ENCODE measurements at places on chromosomes 16 and 17. TPM values are rescaled to one million over a fixed set of nuclear protein-coding genes. Genes with fewer than 3 reads are reported as not detected.
A peak's percentile ranks its signal among the peaks of the same experiment; 100 is the strongest.

DNA sequence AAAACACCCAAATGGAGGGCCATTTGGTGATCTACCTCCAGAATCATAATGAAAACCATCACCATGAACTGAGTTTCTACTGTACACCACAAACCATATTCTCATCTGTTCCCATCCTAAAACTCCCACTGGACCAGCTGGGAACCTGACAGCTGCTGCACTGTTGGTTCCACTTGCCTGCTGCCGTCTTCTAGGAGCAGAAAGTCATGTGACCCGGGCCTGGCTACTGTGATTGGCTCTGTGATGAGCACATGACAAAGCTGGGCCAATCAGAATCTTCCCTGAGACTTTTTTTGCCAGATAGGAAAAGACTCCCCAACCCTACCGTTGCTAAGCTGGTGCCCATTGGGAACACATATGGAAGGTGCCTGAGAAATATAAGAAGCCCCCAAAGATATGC is 264.2 kb downstream of the MRTFB start:
- H3K4me1 ChIP-seq = no peaks in the 10 kb centered on the region
- no peaks in the 10 kb centered on the region for H3K36me3 ChIP-seq
- no peak overlapping the region for H3K4me3 ChIP-seq
- no peaks in the 10 kb centered on the region for H3K27me3 ChIP-seq
- no peak overlapping the region for H3K27ac ChIP-seq

Gene DNAAF1
- total RNA-seq = not detected

Gene SPATA32
- not detected for total RNA-seq

GRCh38 chr17:76502341-76503211 is 1.4 kb upstream of the RHBDF2 start:
- DNase-seq = no peak
- H3K4me1 ChIP-seq = peaks cover 35% of the 10 kb centered on the region
- no peak overlapping the region for H3K27ac ChIP-seq
- no peaks in the 10 kb centered on the region for H3K36me3 ChIP-seq
- H3K27me3 ChIP-seq = no peaks in the 10 kb centered on the region
- H3K4me3 ChIP-seq = no peak overlapping the region

Gene TAT
- not detected for total RNA-seq

Gene CMTM2
- total RNA-seq = not detected

Gene KRT24
- not detected for total RNA-seq

- peak; percentile 66 for DNase-seq
- H3K36me3 ChIP-seq = no peaks in the 10 kb centered on the region
- no peak overlapping the region for H3K4me3 ChIP-seq
- H3K4me1 ChIP-seq = peaks cover 16% of the 10 kb centered on the region
Observed at GRCh38 chr16:47197536-47198179, 53.9 kb upstream of the NETO2 start.

DNA sequence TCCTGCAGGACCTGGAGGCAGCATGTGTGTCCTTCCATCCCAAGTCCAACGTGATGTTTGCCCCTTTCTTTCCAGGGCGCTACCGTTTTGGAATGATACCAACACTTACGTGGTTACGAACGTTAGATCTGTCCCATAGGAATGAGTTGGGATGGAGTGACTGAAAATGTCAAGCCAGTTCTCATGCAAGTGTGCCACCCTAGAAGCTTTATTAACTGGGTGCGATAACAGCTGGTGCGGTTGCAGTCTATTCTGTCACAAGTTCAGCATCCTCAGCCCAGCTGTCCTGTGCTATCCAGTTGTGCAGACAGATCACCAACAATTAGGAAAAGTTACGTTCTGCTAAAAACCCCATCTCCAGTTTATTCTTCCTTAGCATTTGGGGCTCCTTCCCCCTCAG is 52.5 kb downstream of the BANP start:
- peaks cover 41% of the 10 kb centered on the region for H3K36me3 ChIP-seq
- H3K4me3 ChIP-seq = no peak overlapping the region
- no peak for DNase-seq

- no peaks in the 10 kb centered on the region for H3K27me3 ChIP-seq
- no peak for DNase-seq
- no peaks in the 10 kb centered on the region for H3K36me3 ChIP-seq
- H3K4me1 ChIP-seq = peaks cover 56% of the 10 kb centered on the region
Observed at GRCh38 chr16:56980792-56981724, 8.3 kb upstream of the NLRC5 start.

DNA sequence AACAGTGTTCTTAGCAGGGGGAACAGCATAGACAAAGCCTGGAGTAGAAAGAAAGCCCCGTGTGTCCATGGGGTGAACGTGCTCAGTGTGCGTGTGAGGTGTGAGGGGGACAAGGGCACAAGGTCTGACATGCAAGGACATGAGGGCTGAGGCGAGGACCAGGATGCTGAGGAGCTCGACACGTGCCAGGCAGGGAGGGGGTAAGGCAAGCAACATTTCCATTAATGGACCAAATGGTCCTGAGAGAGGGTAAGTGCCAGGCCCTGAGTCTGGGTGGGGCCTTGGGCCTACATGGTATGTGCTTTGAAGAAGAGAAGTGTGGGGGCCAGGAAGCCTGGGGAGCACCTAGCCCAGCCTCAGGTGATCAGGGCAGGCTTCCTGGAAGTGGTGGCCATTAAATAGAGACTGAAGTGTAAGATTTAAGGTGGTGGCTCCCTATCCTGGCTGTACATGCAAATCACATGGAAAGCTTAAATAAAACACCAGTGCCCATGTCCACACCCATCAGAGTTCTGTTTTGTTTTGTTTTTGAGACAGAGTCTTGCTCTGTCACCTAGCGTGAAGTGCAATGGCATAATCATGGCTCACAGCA is 29.3 kb downstream of the ADCY7 start:
- H3K4me3 ChIP-seq = no peak overlapping the region
- no peaks in the 10 kb centered on the region for H3K27me3 ChIP-seq
- no peaks in the 10 kb centered on the region for H3K36me3 ChIP-seq
- no peak for DNase-seq

GRCh38 chr17:10931133-10931532 is 93.2 kb upstream of the PIRT start:
- no peaks in the 10 kb centered on the region for H3K36me3 ChIP-seq
- no peaks in the 10 kb centered on the region for H3K4me1 ChIP-seq
- no peaks in the 10 kb centered on the region for H3K27me3 ChIP-seq
- H3K4me3 ChIP-seq = no peak overlapping the region

GRCh38 chr16:17107450-17107849 is 363.3 kb downstream of the XYLT1 start:
- no peak overlapping the region for H3K4me3 ChIP-seq
- H3K4me1 ChIP-seq = no peaks in the 10 kb centered on the region
- H3K36me3 ChIP-seq = no peaks in the 10 kb centered on the region
- no peaks in the 10 kb centered on the region for H3K27me3 ChIP-seq
- no peak for DNase-seq

Gene KIF18B
- total RNA-seq = 0.30 TPM

Gene CSHL1
- total RNA-seq = not detected

Gene KRTAP1-5
- not detected for total RNA-seq

Gene DCTN5
- total RNA-seq = 50.4 TPM

Gene SEZ6L2
- 0.91 TPM for total RNA-seq

DNA sequence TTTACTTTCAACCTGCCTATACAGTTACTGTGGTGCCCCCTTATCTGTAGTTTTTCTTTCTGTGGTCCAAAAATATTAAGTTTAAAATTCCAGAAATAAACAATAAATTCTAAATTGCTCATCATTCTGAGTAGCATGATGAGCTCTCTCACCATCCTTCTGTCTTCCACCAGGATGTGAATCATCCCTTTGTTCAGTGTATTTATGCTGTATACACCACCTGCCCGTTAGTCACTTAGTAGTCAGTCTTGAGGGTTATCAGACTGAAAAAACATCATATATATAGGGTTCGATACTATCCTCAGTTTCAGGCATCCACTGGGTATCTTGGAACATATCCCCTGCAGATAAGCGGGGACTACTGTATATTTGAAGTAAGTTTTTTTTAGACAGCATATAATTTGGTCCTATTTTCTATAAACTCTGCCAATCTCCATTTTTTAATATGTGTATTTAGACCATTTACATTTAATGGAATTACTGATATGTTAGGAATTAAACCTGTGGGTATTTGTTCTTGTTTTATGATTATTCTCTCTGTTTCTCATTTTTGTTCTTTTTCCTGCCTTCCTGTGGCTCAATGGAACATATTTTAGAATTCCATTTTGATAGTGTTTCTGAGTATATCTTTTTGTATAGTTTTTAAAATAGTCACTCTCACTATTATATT is 31.0 kb downstream of the TBX21 start:
- H3K27me3 ChIP-seq = peaks cover 29% of the 10 kb centered on the region
- no peak for DNase-seq
- H3K36me3 ChIP-seq = no peaks in the 10 kb centered on the region

- H3K27ac ChIP-seq = no peak overlapping the region
- no peaks in the 10 kb centered on the region for H3K27me3 ChIP-seq
- no peaks in the 10 kb centered on the region for H3K4me1 ChIP-seq
Observed at GRCh38 chr17:77516902-77517301, 376.1 kb downstream of the SEC14L1 start.

DNA sequence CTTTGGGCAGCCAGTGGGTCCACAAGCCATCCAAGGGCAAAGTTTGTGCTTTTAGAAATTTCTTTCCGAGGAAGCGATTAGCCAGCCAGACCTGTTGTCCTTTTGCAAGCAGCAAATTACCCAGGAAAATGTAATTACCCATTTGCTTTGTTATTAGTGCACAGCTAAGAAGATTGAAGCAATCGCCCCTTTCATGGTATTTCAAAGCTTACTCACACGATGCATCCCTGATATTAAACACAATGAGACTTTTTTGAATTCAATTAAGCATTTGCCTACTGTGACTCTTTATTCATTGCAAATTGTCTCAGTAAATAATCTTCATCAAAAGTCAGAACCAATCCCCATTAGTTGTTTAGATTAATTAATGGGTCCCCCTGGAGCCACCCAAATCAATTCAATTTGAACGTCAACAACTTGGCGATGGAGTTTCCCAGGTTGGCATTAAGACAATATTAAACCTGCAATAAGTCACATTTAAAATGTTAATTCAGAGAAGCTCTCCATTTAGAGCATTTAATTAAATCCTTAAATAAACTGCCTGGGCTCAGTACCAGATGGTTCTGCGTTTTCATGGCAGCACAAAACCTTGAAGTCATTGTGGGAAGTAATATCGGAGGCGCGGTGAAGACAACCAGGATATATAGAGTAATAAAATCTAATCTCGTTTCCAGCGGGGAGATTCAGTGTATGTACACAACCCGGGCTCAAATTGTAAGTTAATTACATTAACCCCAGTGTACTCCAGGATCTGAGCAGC is 366.2 kb upstream of the TNRC6C start:
- no peaks in the 10 kb centered on the region for H3K4me1 ChIP-seq
- no peaks in the 10 kb centered on the region for H3K27me3 ChIP-seq
- no peak overlapping the region for H3K4me3 ChIP-seq

GRCh38 chr16:81798311-81799137 is 19.4 kb downstream of the PLCG2 start:
- H3K27me3 ChIP-seq = no peaks in the 10 kb centered on the region
- H3K27ac ChIP-seq = no peak overlapping the region

GRCh38 chr17:28227316-28228108 is 91.5 kb upstream of the TMEM97 start:
- peak overlapping the region; percentile 46 for H3K4me3 ChIP-seq
- no peak overlapping the region for H3K27ac ChIP-seq
- DNase-seq = peak; percentile 24
- H3K27me3 ChIP-seq = peaks cover 49% of the 10 kb centered on the region
- H3K36me3 ChIP-seq = no peaks in the 10 kb centered on the region

DNA sequence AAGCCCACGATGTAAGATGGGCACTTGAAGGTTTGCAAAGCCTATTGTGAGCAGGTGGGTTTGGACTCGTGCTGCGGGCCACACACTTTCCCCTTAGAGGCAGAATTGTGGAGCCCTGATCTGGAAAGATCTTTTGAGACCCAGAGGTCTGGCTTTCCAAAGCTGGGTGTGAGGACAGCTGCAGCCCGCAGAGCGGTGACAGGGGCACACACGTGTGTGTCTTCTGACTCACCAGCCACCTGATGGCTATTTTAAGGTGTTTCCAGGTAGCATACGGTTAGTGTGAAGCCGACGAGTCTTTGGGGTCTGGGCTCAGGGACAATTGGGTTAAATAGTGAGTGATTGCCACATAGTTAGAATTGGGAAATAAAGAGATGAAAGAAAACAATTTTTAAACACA is 108.9 kb upstream of the GSE1 start:
- H3K4me1 ChIP-seq = peaks cover 22% of the 10 kb centered on the region
- no peaks in the 10 kb centered on the region for H3K27me3 ChIP-seq
- H3K36me3 ChIP-seq = no peaks in the 10 kb centered on the region
- H3K27ac ChIP-seq = no peak overlapping the region
- no peak overlapping the region for H3K4me3 ChIP-seq
- DNase-seq = no peak

All from heart right ventricle (tissue), 16 donors.